Stimulated activated CD4-positive, alpha-beta T cell treated with anti-CD3 and anti-CD28 coated beads, TNF-alpha, amount 100 ng/mL, for 24 hours (primary cell): ENCODE measurements at places on chromosomes 4 and X.

GRCh38 chr4:7309636-7310390 lies 117.5 kb downstream of the SORCS2 start:
- no peak for DNase-seq

DNA sequence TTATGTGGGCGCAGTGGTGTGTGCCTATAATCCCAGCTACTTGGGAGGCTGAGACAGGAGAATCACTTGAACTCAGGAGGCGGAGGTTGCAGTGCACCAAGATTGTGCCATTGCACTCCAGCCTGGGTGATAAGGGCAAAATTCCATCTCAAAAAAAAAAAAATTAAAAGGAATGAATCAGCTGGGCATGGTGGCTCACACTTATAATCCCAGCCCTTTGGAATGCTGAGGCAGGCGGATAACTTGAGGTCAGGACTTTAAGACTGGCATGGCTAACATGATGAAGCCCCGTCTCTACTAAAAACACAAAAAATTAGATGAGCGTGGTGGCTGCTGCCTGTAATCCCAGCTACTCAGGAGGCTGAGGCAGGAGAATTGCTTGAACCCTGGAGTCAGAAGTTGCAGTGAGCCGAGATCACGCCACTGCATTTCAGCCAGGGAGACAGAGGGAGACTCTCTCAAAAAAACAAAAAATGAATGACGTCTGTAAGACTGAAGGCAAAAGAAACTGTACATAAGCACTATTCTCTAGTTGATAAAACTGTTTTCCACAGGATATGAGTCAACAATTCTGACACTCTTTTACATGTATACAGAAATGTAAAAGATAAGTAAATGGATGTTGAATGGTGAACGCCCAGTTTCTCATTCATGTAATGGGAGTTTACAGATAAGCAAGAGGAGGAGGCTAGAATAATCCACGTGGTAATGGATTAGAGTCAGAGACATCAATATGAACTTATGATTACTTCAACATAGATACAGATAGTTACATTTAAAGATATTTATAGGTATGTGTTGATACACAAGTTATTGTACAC lies 22.2 kb downstream of the CENPC start:
- no peak for DNase-seq

- no peak for DNase-seq
Observed at GRCh38 chr4:152556283-152556682, 20.4 kb upstream of the FBXW7 start.

GRCh38 chrX:69285881-69286564 lies 120.8 kb upstream of the PJA1 start:
- peak; percentile 25 for DNase-seq

DNA sequence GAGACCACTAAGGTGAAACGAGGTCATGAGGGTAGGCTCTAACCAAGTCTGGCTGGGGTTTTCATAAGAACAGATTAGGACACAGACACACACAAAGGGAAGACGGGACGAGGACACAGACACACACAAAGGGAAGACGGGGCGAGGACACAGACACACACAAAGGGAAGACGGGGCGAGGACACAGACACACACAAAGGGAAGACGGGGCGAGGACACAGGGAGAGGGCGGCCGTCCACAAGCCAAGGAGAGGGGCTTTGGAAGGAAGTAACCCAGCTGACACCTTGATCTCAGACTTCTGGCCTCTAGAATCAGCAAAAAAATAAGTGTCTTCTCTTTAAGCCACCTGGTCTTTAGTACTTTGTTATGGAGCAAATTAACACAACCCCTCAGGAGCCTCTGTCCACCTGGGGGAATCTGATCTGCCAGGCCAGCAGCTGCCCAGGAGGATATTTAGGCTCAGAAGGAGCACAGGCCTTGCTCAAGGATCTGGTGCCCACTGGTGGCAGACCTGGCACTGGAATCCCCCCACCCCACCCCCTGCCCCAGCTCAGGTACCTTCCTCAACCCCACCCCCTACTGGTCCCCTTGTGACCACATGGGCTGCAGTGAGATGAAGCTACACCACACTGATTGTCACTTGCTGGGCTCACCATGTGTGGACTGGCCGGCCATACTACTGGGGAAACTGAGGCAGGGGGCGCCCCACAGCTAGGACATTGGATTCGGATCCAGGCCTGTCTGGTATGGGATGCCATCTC lies 2.8 kb downstream of the ABLIM2 start:
- no peak for DNase-seq

GRCh38 chr4:186831574-186831973 lies 107.9 kb upstream of the FAT1 start:
- DNase-seq, result no peak

GRCh38 chr4:123415576-123415975 lies 19.0 kb downstream of the SPRY1 start:
- DNase-seq, result no peak

DNA sequence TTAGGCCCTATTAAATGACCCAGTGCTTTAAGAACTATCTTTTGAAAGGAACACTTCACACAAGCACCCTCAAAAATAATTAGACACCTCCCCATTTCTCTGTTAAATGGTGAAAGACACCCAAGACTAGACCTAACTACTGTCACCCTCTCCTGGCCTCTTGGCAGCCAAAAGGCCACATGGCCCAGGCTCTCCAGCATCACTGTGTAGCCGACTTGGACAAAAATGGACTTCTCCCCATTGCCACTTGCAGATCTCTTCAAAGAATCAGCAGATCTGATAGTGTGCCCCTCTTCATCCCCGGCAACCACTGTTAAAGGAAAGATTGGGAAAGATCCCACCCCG lies 2.0 kb downstream of the MID1IP1 start:
- no peak for DNase-seq

DNA sequence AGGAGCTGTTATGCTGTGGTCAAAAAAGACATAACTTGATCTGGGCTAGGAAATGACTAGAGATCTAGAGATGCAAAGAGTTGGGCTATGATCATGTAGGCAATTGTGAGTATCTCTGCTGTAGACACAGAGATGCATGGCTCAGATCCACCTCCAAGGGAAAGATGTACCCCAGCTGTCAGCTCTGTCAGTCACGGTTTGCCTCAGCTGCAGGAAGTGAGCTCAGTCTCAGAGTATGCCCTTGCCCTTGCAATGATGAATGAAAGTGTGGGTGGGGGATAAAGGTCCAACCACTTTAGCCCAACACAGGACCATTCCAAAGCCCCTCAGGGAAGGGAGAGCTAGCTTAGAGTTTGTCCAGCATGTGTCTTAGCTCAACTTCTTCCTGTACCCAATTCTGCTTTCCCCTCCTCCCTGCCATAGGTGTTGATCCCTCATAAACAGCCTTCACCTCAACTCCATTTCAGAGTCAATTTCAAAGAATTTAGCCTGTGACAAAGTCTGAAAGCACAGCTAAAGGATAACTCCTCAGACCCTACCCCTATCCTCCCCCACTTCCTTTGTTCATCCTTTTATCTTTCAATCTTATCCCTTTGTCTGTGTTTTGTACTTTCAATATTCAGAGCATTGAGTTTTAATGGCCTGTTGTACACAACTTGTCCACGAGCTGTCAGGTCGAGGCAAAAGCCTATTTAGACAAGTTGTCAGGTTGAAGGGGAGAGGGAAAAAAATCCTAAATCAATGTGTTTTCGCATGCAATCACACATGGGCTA lies 90.6 kb downstream of the MID1IP1 start:
- DNase-seq, result peak; percentile 5

DNA sequence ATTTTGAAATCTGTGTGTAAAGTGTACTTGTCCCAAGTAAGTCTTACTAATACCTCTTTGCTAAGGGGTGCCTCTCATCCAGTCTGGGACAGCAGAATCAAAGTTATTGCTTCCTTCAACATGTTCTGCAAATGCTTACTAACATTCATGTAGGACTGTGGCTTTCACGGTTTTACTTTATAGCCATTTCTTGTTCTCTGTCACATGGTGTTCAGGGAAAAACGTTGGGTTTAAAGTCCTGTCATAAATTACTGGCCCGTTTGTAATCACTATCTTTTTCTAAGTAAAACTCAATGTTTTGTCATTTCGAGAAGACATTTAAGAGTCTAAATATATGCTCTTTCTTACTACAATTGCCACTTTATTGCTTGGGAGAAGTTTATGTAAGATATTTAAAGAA lies 321.1 kb downstream of the STIM2 start:
- no peak for DNase-seq

- DNase-seq, result no peak
Observed at GRCh38 chr4:70630162-70630561, 1.6 kb downstream of the ENAM start.

- DNase-seq, result no peak
Observed at GRCh38 chr4:1939664-1940509, 68.7 kb downstream of the NSD2 start.

GRCh38 chr4:94934864-94935263 lies 177.1 kb downstream of the BMPR1B start:
- no peak for DNase-seq

GRCh38 chr4:121221608-121222007 lies 57.5 kb upstream of the TNIP3 start:
- no peak for DNase-seq
